ENCODE measurements at places on chromosomes 4 and X. TPM values are rescaled to one million over a fixed set of nuclear protein-coding genes. Genes with fewer than 3 reads are reported as not detected.

DNA sequence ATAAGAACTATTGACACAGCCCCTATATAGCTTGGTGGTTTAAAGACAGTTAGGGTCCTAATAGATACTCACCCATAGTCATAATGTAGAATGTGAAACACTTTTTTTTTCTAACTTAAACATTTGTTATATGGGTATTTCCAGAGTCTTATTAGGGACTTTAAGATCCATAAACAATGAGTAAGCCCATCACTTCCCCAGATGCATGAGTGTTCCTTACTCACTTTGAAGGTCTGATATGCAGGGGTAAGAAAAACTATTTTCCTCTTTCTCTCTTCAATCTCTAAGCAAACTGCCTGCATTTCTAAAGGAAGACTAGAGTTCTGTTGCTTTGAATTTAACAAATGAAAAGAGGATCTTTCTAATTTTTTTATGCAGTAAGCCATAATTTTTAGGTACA, 443.6 kb upstream of the PITX2 start:
- DNase-seq: peak; percentile 2

DNA sequence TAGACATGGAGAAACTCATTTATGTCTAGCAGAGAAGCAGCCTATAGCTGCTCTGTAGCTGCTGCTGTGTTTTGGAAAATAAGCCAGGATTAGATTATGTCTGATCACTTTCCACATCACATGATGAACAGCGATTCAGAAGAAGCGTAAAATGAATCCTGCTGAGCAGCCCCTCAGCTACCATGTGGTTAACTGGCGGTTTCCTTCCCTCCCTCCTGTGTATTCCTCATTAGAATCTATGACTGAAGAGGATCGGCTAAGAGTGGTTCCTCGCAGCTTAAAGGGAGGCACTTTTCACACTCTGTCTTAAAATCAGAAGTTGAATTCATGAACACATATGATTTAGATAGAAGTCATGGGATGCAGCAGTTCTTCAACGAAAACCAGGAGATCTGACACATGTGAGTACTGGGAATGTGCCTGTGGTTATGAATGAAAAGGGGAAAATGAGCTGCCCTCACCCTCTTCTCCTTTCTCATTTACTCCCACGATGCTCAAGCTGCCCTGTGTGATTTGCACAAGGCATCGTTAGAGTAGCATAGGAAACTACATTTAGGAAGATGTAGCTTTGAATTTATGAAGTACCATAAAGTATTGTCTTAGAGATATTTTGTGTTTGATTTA, at the start of gene PPEF1:
Gene PPEF1 (plus strand): TSS at position 220 of the 624 bp plus-strand sequence. CDS start 136 bp downstream, at position 356.
- DNase-seq: no peak

DNA sequence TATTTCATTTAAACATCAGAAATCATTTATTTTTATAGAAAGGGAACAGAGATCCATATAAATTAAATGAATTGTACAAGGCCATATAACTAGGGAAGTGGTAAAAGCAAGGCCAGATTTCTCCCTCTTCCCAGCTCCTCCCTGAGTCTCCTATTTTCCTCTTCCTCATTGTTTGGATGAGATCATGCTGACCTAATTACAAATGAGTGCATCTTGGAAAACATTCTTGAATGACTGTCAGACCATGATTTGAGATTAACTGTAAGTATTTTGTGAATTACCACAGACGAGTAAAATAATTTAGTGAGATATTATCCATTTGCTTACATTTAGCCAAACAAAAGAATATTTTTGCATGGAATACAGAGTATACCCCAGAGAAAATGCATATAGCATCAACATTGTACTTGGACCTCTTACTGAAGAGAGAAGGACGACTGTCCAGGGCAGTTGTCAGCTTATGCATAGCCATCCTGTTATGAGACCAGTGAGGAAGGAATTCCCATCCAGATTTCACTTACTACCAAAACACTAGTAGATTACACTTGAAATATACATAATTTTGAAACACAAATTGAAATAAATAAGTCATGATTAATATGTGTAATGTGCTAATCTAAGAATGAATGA, 47.3 kb downstream of the SLAIN2 start:
- no peak for DNase-seq

- DNase-seq: peak; percentile 46
Measured at GRCh38 chrX:41923978-41924683, 777 bp upstream of the CASK start.

DNA sequence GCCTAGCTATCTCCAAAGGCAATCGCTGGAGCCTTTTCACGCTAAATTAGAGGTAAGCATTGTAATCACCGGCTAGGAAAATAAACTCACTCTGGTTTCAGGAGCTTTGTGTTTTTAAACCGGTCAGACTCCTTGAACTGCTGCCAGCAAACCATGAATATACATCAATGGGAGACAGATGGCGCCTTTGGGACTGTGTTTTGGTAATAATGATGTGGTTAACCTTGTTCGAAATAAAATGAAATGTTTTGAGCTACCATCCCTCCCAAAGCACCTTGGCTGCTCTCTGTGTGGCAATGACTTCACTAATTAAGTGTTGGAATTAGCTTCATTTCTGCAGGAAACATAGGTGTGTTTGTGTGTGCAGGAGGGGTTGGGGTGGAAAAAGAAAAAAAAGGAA, 65.3 kb downstream of the CLNK start:
- peak; percentile 38 for DNase-seq

DNA sequence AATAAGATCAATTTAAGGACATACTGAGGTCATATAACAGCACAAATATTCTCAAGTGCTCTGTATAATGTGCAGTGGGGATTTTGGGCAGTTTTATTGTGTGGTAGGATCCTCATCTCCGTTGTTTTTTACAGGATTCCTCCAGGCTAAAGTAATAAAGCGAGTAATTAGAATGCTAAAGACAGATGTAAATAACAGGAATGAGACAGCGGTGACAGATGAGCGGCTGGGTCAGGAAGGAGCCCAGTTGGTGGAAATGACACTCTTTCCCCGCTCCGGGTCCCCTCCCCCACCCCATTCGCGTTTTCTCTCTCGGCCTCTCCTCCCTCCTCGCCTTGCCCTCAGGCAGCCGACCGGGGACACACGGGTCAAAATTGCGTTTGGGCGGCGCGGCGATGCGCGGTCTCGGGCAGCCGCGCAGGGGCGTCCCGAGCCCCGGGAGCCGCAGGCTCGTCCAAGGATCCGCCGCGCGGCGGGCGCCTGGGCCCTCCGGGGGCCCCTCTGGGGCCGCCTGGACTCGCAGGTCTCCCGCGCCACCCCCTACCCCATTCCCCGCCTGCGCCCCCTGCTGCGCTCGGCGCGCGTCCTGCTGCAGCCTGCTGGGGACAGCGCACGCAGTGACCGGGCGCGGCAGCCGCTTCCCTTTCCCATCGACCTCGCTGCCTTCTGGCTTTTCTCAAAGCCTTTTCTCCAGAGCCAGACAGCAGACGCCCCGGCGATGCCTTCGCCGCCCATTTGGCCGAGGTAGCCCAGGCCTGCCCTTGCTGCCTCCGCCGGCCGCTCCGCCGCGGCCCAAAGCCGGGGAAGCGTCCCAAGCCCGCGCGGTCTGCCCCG, 16.2 kb downstream of the POU4F2 start:
- DNase-seq: no peak

DNA sequence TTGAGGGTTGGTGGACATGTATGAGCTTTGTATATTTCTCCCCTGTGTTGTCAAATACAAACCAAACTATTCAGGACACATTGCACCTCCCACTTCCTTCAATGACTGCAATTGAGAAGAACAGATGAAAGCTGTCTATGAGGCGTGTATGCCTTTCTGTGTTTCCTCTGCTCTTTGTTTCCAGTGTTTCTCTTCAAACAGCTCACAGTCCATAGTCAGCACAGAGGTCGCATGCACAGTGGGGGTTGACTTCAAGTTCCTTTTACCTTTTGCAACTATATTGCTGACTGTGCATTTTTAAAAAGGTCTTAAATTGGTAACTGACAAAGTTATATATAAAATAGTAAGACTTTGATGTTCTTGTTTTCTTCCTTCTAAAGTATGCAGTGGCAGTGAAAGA, 957.8 kb downstream of the C4orf33 start:
- no peak for DNase-seq

DNA sequence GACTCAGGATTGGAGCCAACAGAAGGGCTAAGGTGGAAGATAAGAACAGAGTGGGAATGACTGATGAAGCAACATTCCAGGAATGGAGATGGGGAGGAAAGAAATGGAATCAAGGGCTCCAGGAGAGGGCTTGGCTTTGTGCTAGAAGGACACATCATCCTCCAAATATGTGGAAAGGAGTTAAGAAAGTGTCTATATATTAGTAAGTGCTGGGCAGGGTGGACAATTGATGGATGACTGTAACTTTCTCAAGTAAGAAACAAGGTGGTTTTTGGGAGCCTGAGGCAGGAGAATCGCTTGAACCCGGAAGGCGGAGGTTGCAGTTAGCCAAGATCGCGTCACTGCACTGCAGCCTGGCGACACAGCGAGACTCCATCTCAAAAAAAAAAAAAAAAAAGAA, 71.6 kb upstream of the NFKB1 start:
- DNase-seq: peak; percentile 90

- DNase-seq: no peak
Measured at GRCh38 chr4:88101165-88101564, 57.3 kb downstream of the ABCG2 start.

GRCh38 chr4:47839259-47839658, 1.4 kb upstream of the CORIN start:
- DNase-seq: no peak

DNA sequence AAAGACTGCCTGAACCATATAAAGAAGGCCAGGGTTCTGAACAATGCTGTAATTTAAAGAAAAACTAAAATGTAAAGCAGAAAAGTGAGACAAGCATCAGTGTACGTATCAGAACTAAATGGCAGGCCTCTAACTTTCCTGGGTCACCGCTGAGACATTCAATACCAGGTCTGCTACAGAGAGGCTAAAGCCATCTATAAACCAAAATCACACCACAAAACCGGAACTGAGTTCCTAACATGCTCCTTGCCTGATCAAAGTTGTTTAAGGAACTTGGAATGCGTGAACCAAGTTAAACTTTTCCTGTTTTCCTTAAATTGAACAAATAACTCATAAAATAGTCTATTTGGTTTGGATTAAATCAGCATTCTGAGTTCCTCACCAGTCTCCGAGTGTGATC, 55.3 kb upstream of the TECRL start:
- DNase-seq: no peak

DNA sequence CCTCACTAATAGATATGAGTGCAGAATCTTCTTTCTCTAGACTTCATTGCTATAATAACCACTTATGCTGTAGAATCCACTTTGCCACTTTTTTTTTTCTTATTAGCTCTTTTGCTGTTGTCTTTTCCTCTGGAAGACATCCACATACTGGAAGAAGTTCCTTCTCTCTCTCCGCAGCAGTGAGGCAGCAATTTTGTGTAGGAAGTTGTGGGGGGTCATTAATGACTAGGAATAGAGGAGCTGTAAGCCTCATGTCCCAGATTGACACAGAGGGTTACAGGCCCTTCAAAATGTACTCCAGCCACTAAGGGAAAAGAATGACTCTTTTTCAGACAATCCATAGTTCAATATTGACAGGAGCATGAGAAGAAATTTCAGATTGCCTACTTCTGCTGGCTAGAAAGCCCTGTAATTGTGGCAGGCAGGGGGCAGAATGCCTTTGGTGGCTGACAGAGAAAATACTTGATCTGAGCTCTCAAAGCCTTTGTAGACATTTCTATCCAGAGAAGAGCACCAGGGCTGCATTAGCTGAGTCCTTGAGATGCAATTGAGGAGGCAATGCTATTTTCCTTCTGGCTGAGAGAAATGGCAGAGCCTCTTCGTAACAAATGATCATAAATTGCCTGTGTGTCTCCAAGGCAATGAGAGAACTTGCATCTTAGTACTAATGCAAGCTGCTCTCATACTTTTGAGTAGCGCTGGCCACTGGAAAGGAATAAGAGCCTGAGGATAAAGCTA, 856.2 kb downstream of the STIM2 start:
- DNase-seq: no peak

GRCh38 chr4:95610061-95610569, 61.3 kb upstream of the UNC5C start:
- no peak for DNase-seq

GRCh38 chr4:114606245-114606644, 7.6 kb downstream of the UGT8 start:
- DNase-seq: no peak

- no peak for DNase-seq
Measured at GRCh38 chr4:74830928-74831327, 36.6 kb upstream of the BTC start.

GRCh38 chr4:90689739-90690138, 562.5 kb downstream of the CCSER1 start:
- peak; percentile 25 for DNase-seq

DNA sequence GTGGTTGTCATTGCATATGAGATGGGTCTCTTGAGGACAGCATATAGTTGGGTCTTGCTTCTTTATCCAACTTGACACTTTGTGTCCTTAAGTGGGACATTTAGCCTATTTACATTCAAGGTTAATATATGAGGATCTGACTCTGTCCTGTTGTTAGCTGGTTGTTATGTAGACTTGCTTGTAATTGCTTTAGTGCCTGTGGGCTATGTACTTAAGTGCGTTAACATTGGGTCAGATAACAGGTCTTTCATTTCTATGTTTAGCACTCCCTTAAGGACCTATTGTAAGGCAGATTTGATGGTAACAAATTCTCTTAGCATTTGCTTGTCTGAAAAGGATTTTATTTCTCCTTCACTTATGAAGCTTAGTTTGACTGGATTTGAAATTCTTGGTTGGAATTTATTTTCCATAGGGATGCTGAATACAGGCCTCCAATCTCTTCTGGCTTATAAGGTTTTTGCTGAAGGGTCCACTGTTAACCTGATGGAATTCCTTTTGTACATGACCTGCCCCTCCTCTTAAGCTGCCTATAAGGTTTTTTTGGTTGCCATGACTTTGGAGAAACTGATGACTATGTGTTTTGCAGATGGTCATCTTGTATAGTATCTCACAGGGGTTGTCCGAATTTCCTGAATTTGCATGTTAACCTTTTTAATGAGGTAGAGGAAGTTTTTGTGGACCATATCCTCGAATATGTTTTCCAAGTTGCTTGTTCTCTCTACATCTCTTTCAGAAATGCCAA, 162.0 kb downstream of the NKX6-1 start:
- DNase-seq: no peak

- no peak for DNase-seq
Measured at GRCh38 chr4:98577956-98578355, 80.5 kb downstream of the TSPAN5 start.

GRCh38 chr4:138275963-138276621, 33.9 kb upstream of the SLC7A11 start:
- DNase-seq: peak; percentile 79

GRCh38 chrX:72018277-72019112, 107.8 kb downstream of the NHSL2 start:
- peak; percentile 72 for DNase-seq

DNA sequence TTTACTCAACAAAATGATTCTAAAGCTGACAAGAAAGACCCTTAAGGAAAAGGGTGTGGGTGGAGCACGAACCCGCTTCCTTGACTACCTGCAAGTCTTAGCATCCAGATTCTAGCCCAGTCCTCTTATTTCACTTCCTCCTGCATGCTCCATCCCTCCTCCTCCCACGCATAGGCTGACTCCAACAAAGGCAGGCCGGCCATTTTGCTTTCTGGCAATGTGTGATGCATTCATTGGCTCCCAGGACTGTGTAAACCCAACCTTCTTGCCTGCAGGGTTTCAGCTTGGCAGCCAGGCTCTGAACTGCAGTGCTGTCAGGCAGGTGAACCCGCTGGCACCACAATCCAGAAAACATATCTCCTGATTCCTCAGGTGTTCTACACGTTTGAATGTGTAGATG, 39.3 kb downstream of the RTL9 start:
- DNase-seq: no peak

- DNase-seq: no peak
Measured at GRCh38 chr4:132297346-132297745, 851.7 kb upstream of the PCDH10 start.

The IDUA gene
- total RNA-seq: 35.0 TPM

The NUDT10 gene
- not detected for total RNA-seq

The STOX2 gene
- total RNA-seq: 1.1 TPM

The ASB12 gene
- total RNA-seq: not detected

The GPR119 gene
- not detected for total RNA-seq

The FRAS1 gene
- total RNA-seq: 2.1 TPM

The PARM1 gene
- total RNA-seq: 1.4 TPM
